ENCODE measurements at places on chromosomes 3 and 15. TPM values are rescaled to one million over a fixed set of nuclear protein-coding genes. Genes with fewer than 3 reads are reported as not detected.

Gene IL20RB
- 1.7 TPM for total RNA-seq

Gene PLA2G4D
- not detected for total RNA-seq

- peak; percentile 39 for DNase-seq
These were observed 49.7 kb upstream of the MYZAP start for GRCh38 chr15:57541805-57542504.

- no peak for DNase-seq
These were observed 529.0 kb upstream of the NECTIN3 start for GRCh38 chr3:110542552-110543150.

DNA sequence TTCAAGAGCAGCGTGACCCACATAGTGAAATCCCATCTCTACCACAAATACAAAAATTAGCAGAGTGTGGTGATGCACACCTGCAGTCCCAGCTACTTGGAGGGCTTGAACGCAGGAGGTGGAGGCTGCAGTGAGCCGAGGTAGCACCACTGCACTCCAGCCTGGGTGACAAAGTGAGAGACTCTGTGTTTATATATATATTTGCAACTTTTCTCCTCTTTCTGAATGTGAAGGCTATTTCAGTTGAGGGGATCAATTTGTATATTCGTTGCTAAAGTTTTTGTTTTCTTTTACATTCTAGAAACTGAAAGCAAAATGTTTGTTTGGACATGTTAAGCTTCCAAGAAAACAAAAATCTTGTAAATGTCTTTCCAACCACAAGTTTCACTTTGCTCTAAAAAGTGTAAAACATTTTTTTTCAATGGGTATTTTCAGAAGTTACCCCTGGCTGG lies 29.8 kb upstream of the FAM98B start:
- DNase-seq = no peak

DNA sequence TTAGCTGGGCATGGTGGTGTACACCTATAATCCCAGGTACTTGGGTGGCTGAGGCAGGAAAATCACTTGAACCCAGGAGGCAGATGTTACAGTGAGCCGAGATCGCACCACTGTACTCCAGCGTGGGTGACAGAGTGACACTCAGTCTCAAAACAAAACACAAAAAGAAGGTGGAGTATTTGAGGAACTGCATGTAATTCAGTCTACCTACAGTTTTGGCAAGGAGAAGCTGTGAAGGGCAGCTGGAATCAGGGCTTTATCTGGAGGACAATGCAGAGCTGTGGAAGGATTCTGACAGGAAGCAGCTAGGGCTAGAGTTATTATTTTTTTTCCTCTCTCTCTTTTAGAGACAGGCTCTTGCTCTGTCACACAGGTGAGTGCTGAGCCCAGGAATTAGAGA lies 6.8 kb downstream of the H1-8 start:
- DNase-seq = no peak

Gene FANCD2
- 81.2 TPM for total RNA-seq

GRCh38 chr15:31102374-31103342 lies 1.1 kb upstream of the TRPM1 start:
- no peak for DNase-seq

DNA sequence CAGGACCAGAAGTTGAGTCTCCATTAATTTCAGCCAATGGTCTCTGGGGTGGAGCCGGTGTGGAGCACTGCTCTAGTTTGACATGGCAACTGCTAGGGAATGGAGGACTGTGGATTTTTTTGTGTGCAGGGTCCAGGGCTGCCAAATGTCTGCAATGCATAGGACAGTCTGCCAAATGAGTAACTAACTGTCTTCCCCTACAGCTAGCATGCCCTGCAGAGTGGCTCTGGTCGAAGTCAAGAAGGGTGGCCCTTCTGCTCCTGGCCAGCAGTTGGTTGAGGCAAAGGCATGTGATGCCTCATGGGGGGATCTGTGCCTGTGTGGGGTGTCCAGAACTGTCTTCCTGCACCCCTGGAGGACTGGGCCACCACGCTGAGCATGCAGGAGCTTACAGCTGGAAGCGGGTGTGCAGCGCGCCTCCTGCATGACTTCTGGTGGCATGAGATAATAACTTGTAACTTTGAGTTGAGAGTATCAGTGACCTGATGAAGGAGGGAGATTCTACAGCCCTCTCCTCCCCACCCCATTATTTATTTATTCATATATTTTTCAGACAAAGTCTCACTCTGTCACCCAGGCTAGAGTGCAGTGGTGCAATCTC lies 4.6 kb downstream of the TPRA1 start:
- DNase-seq = no peak

Gene CLDN11
- not detected for total RNA-seq

Gene LDHAL6B
- not detected for total RNA-seq

DNA sequence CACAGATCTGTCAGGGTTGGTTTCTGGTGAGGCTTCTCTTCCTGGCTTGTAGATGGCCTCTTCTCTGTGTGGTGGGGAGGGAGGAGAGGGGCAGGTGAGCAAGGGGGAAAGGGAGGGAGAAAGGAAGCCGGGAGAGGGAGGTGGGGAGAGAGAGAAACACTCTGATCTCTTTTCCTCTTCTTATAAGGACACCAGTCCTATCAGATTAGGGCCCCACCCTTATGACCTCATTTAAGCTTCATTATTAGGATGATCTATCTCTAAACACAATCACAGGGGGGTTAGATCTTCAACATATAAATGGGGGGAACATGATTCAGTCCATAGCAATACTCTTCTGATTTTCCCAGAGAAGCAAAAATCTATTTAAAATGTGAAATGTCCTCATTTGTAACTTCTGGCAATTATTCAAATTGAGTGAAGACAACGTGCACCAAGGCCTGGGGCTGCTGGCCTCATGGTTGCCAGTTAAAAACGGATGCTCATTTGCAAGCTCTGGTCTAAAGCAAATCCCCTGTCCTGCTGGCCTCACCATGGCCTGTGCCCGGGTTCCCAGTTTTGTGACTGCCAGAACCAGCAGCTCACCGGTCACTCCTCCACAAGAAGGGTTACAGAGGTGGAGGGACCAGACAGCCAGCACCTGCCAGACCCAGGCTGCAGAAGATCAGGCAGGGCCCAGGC lies 8.3 kb downstream of the POMGNT2 start:
- DNase-seq = no peak

Gene P2RY13
- not detected for total RNA-seq

Gene FSTL1
- 1.7 TPM for total RNA-seq

DNA sequence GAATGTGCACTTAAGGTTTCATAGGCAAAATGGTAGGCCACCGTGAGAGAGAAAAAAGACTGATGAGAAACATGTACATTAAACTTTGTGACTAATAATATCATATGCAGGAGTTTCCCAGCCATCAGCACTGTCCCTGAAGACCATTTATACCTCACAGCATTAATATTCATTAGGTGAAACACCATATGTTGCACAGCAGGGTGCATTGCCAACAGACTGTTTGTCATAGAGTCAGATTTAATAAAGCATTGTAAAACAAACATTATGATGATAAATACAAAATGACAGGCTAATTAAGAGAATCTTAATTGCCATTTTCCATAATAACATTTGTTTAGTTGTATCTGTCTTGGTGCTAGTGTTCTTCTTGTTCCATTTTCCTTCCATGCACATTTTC lies 578.3 kb downstream of the EPHA3 start:
- no peak for DNase-seq

DNA sequence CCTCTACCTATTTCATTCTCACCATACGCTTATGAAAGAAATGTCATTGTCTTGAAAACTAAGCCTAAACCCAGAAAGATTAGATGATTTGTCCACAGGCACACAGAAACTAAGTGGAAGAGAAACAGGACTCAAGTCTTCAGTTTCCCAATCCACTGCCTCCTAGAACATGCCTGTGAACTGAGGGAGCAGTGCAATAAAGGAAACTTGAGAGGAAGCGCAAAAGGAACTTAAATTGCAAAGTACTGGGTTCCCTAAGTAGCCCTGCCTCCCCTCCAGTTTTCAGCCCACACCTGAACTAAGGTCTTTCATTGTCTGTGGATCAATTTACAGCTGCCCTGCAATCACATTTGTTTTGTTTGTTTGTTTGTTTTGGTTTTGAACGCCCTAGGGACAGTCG lies 56.7 kb upstream of the TSEN2 start:
- DNase-seq = no peak

GRCh38 chr3:141860766-141861513 lies 15.5 kb upstream of the ATP1B3 start:
- DNase-seq = no peak

GRCh38 chr3:170608475-170608874 lies 22.6 kb upstream of the SLC7A14 start:
- DNase-seq = no peak

Gene GABRR3
- total RNA-seq = not detected

DNA sequence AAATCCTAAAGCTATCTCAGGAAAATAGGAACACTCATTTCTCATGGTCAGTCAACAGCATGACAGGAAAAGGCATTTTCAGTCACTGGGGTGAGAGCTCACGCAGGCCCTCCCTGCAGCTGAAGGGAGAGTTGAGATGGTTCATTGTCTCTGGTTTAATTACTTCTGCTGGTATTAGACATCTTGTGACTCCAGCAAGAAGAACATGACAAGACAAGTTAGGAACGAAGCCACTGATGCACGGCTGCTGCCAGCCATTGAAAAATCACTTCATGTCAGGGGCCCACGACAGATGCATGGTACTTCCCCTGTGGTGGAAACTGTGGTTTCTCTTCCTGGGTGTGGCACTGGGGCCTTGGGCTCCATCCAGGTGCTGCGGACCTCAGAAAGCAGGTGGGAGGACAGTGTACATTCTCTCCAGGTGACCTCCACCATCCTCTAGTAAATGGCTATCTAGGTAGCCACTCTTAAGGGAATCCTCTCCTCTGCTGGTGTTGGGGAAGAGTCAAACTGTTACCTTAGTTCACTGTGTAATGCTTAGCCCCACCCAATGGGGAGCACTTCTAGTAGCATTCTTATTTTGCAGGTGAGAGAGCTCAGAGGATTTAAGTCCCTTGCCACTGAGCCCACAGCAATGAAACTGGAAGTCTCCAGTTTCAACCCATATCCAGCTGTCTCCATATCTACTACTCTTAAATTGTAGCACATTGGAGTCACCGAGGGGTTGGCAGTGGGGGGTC lies 274.2 kb downstream of the LRTM1 start:
- DNase-seq = no peak

Gene SERINC4
- 0.14 TPM for total RNA-seq

- no peak for DNase-seq
These were observed 219.9 kb downstream of the OPA1 start for GRCh38 chr3:193812791-193813500.

Gene SEMA3B
- 3.3 TPM for total RNA-seq

DNA sequence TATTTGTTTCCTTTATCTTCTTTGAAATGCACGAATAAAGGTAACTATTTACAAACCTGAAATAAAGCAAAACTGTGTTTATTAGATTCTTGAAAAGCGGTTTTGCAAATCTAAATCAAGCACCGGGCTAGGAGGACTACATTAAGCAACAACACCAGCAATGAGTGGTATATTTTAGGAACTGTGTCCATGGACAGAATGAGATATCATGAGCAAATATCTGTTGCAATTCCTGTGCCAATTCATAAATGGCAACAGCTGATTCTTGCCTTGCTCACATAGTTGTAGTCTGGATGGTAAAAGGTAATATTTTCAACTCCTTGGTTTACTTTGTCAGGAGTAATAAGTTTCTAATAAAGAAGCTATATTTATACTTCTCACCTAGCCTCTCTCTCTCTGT lies 403.3 kb downstream of the LPP start:
- no peak for DNase-seq

DNA sequence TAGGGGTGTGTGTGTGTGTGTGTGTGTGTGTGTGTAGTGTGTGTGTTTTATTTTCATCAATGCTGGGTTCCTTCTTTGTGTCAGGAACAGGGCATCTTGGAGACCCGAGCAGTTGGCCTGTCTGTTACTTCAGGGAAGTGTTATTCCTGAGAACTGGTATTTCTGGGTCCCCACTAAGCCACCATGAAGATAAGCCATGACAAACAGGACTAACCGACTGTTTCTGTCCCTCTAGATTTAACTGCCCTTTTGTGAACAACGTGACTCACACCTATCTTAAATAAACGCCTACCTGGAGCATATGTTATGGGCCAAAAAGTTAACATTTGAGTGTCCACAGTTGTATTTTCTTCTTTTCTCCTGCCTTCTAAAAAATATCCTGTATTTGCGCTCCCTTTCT lies 19.5 kb downstream of the SIDT1 start:
- DNase-seq = no peak

DNA sequence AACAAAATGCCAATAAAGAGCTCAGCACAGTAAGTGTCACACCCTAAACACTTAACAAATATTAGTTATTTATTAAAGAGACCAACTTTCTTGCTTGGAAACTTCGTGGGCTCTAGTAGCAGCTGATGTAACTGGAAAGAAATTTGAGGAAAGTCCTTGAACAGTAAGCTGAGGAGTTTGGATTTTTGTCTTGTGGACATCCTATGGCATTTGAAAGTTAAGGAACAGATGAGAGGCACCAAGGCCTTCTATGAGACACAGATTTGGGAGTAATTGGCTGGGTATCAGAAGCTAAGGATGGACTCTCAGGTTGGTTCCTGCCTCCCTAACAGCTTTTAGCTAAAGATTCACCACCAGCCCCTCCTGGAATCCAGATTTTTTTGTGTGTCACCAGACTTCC lies 59.7 kb upstream of the FILIP1L start:
- no peak for DNase-seq

GRCh38 chr15:43207024-43207423 lies 13.8 kb downstream of the EPB42 start:
- DNase-seq = no peak

DNA sequence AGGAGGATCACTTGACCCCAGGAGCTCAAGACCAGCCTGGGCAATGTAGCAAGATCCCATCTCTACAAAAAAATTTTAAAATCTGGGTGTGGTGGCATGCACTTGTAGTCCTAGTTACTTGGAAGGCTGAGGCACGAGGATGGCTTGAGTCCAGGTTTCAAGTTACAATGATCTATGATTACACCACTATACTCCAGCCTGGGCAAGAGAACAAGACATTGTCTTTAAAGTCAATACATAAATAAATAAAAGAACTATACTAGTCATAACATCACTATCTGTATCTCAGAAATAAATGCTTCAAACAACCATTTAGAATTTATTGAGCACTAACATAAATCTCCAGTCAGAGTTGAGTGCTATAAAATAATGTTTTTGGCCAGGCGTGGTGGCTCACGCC lies 8.5 kb upstream of the PHLDB2 start:
- DNase-seq = no peak

DNA sequence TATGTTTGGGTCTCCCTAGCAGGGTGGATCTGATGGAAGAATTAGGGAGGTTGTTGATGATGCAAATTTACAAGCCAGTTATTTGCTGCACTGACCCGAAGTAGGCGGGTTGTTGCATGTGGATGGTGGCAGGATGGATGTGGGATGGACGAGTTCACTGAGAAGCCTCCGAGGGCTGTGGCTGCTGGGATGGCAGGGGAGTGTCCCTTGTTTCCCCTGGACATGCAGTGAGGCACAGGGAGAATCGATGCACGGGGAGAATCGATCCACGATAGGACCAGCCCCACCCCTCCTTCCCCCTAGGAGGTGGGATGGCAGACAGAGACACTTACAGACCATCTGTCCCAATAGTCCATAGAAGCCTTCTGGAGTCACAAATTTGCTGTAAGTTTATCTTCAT lies 31.0 kb upstream of the KLF13 start:
- DNase-seq = no peak

- DNase-seq = no peak
These were observed 13.1 kb upstream of the LRRC2 start for GRCh38 chr3:46578973-46579755.
